ENCODE measurements at places on chromosomes 7 and 10. TPM values are rescaled to one million over a fixed set of nuclear protein-coding genes. Genes with fewer than 3 reads are reported as not detected.

DNA sequence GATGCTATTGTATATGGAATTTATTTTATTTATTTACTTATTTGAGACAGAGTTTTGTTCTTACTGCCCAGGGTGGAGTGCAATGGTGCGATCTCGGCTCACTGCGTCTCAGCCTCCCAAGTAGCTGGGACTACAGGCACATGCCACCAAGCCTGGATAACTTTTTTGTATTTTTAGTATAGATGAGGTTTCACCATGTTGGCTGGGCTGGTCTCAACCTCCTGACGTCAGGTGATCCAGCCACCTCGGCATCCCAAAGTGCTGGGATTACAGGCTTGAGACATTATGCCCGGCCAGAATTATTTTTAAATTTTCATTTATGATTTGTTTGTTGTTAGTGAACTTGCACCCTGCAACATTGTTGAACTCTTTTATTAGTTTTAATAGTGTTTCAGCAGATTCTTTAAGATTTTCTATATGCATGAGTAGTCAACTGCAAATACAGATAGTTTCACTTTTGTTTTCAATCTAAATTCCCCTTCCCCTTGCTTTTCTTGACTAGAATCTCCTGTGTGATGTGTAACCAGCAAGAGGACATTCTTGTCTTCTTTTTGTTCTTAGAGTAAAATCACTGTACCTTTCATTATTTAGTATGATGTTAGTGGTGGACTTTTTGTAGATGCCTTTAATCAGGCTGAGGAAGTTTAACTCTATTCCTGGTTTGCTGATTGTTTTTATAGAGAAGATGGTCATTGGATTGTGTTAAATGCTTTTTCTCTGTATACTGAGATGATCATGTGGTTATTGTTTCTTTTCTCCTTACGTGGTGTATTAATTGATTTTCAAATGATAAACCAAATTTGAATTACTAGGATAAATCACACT is 27.8 kb downstream of the ZNF33A start:
- H3K27me3 ChIP-seq: no peaks in the 10 kb centered on the region
- H3K36me3 ChIP-seq: peaks cover 8% of the 10 kb centered on the region
- H3K27ac ChIP-seq: peak overlapping the region; percentile 98
- DNase-seq: no peak
- peaks cover 34% of the 10 kb centered on the region for H3K4me1 ChIP-seq

GRCh38 chr7:67302113-67303039 is 305.7 kb downstream of the TYW1 start:
- H3K4me1 ChIP-seq: peaks cover 33% of the 10 kb centered on the region
- no peaks in the 10 kb centered on the region for H3K27me3 ChIP-seq
- H3K27ac ChIP-seq: peak overlapping the region; percentile 97
- DNase-seq: peak; percentile 99
- peak overlapping the region; percentile 95 for H3K4me3 ChIP-seq

- H3K4me1 ChIP-seq: peaks cover 58% of the 10 kb centered on the region
Measured at GRCh38 chr7:130366564-130366963, 13.7 kb upstream of the CPA1 start.

DNA sequence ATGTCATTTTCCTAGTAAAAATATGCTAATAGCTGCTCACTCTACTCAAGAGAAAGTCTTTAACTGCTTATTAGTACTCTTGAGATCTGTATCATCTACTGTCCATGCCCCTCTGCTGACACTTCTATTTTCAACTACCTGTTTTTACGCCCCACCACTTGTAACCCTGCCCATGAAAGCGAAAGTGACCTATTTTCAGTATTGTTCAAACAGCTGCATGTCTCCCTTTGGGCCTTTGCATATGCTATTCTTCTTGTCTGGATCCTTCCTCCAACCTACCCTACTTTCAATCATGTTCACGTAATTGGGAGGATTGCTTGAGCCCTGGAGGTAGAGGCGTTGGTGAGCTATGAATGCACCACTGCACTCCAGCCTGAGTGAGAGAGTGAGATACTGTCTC is 1481.3 kb downstream of the GATA3 start:
- H3K4me1 ChIP-seq: no peaks in the 10 kb centered on the region
- DNase-seq: no peak
- no peaks in the 10 kb centered on the region for H3K27me3 ChIP-seq
- H3K36me3 ChIP-seq: no peaks in the 10 kb centered on the region

Gene GRM3
- total RNA-seq: not detected

Gene EMX2
- total RNA-seq: not detected

DNA sequence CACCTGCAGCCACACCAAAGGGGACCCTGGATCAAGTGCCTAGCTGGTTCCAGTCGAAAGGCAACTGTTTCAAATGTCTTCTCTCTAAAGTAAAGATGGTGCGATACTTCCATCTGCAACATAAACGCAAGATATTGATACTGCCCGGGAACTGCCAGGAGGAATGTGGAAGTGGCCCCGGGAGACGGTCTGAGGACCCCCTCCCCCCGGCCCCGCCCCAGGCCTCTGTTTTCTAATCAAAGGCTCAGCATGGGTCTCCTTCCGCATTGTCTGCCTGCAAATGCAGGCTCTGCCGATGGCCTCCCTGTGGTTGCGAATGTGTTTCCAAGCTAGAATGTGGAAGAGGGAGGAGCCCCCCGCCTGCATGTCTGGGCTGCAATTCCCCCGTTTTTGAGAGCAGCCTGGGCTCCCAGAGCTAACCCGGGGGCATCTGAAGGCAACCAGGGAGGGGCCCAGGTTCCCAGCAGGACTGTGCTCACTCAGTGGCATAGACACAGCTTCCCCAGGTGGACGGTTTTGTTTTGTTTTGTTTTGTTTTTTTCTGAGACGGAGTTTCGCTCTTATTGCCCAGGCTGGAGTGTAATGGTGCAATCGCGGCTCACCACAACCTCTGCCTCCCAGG is 223.9 kb upstream of the PPP2R2D start:
- no peak overlapping the region for H3K4me3 ChIP-seq
- no peaks in the 10 kb centered on the region for H3K36me3 ChIP-seq
- no peaks in the 10 kb centered on the region for H3K27me3 ChIP-seq
- no peaks in the 10 kb centered on the region for H3K4me1 ChIP-seq
- no peak for DNase-seq

Gene ANKRD30A
- not detected for total RNA-seq

- peaks cover 19% of the 10 kb centered on the region for H3K27me3 ChIP-seq
- no peaks in the 10 kb centered on the region for H3K36me3 ChIP-seq
- H3K4me1 ChIP-seq: peaks cover 27% of the 10 kb centered on the region
- no peak overlapping the region for H3K4me3 ChIP-seq
Measured at GRCh38 chr7:155216475-155217272, 81.0 kb upstream of the INSIG1 start.

Gene CFAP43
- 0.21 TPM for total RNA-seq

Gene SFTPA1
- not detected for total RNA-seq

- H3K4me3 ChIP-seq: no peak overlapping the region
- H3K27ac ChIP-seq: no peak overlapping the region
- DNase-seq: no peak
- no peaks in the 10 kb centered on the region for H3K27me3 ChIP-seq
- peaks cover 29% of the 10 kb centered on the region for H3K4me1 ChIP-seq
Measured at GRCh38 chr7:17488829-17489228, 190.4 kb downstream of the AHR start.

DNA sequence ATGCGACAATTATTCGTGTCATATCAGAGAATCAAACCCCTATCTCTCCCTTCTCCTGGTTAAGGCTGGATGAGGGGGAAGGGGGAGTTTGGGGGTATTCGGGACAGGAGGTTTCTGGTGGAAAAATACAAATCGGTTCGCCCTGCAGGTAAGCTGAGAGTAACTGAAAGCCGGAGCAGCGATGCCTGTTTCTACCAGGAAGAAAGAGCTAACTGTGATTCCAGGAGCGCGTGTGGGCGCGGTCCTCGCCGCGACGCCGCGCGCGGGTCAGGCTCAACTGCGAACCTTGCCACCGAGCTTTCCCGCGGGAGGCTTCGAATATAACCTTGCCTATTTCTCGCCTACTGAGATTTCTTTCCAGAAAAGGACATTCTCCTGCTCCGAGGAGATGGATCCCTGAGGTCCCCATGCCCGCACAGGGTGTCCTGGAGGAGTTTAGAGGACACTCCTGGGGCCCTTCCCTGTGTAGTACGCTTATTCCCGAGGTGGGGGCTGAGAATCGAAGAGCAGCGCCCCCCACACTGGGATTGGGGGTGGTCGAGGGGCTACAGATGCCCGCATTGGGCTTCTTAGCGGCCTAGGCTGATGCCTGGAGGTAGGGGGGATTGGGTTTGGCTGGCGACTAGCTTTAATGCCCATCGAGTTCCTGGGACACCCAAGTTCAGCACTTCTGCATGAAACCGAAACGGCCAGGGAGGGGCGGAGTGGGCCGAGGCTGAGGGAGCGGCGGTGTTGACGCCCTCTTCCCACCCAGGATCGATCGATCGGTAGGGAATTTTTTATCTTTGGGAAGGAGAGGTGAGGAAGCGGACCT is 13.0 kb upstream of the DLX6 start:
- H3K4me3 ChIP-seq: no peak overlapping the region
- peaks cover 8% of the 10 kb centered on the region for H3K36me3 ChIP-seq
- H3K27me3 ChIP-seq: peaks cover 97% of the 10 kb centered on the region
- H3K4me1 ChIP-seq: peaks cover 24% of the 10 kb centered on the region

- peaks cover 4% of the 10 kb centered on the region for H3K36me3 ChIP-seq
- peaks cover 70% of the 10 kb centered on the region for H3K4me1 ChIP-seq
- H3K27me3 ChIP-seq: no peaks in the 10 kb centered on the region
- H3K27ac ChIP-seq: no peak overlapping the region
- peak overlapping the region; percentile 98 for H3K4me3 ChIP-seq
Measured at GRCh38 chr10:119209736-119210355, 2.5 kb downstream of the GRK5 start.

Measured in activated T-cell treated with anti-CD3 and anti-CD28 coated beads, Interleukin-2, amount 50 U/mL, for 72 hours (primary cell).